ENCODE measurements at places on chromosomes 2 and 18.

GRCh38 chr2:30421604-30422443 is 25.2 kb upstream of the LCLAT1 start:
- DNase-seq: no peak

DNA sequence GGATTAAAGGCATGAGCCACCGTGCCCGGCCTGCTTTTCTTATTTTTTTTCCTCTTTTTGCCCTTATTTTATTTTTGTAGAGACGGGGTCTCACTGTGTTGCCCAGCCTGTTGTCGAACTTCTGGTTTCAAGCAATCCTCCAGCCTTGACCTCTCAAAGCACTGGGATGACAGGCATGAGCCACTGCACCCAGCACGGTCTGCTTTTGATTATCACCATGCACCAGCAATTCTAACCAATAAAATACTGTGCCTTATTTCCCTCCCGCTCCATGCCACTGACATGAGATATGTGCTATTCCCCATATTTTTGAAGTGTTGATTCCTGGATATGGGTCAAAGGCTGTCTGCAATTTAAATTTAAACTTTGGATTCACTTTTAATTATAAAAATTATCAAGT is 42.9 kb downstream of the ACYP2 start:
- DNase-seq: no peak

DNA sequence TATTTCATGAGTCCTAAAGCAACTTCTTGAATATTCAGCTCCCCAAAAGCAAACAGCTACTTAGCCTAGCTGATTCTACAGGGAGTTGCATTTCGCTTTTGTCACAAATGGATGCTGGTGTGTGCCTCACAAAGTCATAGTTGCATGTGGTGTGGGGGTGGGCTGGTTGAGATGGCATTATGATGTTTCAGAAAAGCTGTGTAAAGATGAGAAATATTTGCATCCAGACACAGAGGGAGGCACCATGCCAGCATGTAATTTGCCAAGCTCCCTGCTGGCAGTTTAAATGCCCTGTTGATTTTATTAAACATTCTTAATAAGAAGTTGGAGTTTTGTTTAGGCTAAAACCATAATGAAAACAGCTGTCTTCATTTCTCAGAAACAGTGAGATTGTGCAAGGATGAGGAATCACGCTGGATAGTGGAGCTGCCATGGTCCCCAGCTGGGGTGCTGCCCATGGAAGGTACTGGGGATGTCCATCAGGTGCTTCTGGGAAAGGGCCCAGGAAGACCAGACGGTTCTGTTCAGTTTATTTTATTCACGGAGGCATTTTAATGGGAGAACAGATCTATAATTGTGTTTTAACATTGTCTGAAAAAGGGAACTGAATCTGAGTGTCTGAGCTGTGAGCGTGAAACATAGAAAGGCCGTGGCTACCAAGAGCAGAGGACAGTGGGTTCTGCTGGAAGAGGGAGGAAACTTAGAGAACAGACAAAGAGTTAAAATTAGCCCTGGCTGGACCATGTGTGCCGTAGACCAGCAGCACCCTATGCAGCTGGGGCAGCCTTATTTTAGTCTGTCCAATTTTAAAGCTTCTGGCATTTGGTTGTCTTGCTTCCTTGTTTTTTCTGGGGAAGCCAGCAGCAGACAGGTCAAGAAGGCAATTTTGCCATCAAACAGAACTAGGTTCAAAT is 177.1 kb downstream of the FAM210A start:
- DNase-seq: no peak

GRCh38 chr18:10403708-10404107 is 50.7 kb upstream of the APCDD1 start:
- no peak for DNase-seq

DNA sequence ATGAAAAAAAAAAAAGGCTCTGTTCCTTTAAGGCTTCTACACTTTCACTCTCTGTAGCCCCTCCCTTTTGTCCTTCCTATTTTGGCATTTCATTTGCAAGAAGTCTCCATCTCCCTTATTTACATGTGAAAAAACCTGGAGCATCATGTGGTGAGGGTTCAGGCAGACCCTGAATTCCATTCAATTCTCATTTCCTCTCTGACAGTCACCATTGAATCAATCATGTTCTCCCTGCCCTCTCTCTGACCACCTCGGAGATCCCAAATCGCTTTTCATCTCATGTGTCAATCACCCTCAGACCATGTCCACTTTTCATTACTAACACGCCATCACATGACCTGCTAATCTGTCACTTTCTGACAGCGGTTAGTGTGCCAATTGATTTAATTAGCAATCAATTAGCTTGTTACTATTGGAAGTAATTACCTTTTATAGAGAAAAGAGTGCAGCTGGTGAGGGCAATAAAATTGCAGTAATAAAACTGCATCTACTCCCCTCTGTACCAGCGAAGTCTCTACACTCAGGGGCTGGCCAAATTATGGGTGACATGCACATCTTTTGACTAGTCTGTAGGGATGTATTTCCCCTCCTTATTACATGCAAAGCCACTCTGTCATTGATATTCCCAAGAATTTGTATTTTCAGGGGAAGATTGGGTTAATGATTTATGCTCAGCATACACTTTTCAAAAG is 317.4 kb downstream of the EN1 start:
- DNase-seq: no peak

- no peak for DNase-seq
Measured at GRCh38 chr2:182345384-182345783, 81.5 kb downstream of the PDE1A start.

DNA sequence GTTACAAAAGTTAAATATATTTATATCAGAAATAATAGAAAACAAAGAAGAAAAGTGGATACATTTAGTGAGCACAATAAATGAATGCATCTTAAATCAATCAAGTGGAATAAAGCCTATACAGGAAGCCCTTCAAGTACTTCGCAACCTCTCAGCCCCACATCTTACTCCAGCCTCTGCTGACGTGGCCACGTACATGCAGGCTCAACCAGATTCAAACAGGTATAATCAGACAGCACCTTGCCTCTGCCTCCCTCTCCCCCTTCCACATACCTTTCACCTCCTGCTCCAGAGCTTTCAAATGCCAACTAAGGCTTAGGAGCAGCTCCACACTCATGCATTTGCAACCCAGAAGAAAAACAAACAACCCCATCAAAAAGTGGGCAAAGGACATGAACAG is 32.9 kb downstream of the CACNB4 start:
- DNase-seq: no peak

- no peak for DNase-seq
Measured at GRCh38 chr2:8643250-8643995, 38.4 kb upstream of the ID2 start.

- peak; percentile 74 for DNase-seq
Measured at GRCh38 chr2:237085248-237086221, at the start of gene COPS8. TSS of gene COPS8 (plus strand) at chr2:237085889. CDS start at chr2:237085965, 76 bp downstream.

DNA sequence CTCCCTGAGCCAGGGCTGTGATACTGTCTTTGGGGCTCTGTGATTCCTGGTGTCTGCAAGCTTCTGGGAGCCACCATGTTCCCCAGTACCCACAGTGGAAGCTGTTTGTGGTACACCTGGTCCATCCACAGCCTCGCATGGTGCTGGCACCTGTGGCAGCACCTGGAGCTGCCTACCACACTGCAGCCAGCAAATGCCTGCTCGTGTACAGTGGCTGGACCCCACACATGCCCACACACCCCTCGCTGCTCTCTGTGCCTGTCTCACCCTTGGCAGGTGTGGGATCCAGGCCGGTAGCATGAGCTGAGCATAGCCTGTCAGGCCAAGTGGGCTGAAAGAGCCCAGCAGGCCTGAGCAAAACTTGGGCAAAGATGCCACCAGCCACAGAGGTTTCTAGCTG is 41.8 kb upstream of the CSRNP3 start:
- no peak for DNase-seq

- DNase-seq: no peak
Measured at GRCh38 chr2:15243762-15244161, 317.4 kb downstream of the NBAS start.

DNA sequence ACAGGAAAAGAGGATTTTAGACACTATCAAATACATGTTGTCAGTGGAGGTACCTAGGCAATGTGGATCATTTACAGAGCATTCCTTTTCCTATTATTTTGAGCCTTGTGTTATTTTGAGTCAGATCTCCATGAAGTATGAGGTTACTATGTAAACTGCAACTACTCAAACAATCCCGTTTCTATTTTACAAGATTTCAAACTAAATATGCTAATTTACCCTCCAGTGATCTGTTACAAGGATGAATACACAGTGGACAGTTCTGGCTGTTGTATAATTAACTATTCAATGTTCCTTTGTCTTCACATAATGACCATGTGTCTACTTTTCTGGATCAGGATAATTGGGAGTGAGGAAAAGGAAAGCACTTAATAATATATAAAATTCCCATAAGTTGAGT is 4.6 kb downstream of the HOXD1 start:
- DNase-seq: no peak

DNA sequence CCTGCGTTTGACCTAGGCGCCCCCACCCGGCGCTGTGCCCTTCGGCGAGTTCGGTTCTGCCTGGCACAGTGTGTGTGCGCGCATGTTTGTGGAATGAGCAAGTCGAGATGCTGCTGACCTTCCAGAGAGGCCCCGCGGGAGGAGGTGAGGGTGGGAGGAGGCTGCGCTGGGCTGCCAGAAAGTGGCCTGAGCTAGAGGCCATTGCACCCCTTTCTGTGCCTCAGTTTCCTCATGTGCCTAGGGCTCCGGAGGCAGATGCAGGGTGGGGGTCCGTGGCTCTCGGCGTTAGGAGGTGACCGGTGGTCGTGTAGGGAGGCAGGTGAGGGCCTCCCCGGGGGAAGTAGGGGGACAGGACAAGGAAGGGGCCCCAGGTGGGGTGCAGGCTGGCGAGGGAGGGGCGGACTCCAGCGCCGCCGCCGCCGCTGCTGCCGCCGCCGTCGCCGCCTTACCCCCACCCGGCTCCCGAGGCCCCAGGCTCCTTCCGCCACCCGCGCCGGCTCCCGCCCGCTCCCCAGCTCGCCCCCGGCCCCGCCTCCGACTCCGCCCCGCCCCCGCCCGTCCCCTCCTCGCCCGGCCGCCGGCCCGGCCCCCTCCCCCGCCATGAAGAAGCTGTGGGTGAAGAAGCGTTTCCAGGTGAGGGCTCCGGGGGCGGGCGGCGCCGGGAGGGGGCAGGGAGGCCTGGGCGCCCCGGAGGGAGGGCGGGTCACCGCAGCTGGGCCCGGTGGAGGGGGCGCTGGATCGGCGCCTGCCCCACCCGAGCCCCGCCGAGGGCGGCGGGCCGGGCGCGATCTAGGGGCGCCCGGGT is 7.0 kb downstream of the SPEG start:
- no peak for DNase-seq

DNA sequence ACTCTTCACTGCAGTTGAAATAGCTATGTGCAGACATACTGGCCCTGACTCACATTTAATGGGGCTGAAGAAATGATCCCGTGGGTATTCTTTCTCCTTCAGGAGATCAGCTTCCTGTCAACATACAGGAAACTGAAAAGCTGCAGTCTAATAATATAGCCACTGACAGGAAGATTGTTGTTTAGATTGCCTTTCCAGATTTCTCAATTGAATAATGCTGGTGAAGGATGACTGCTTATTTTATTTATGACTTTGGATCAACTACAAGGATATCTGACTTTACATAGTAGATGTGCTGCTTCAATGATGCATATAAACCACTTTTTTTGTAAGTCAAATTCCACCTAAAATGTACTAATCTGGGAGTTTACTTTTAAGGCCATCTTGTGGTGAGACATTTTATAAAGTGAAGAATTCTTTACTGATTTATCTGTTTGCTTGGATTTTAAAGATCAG is 93.4 kb upstream of the MAP4K3 start:
- DNase-seq: no peak

GRCh38 chr2:103445347-103445746 is 683.5 kb downstream of the TMEM182 start:
- DNase-seq: peak; percentile 44

DNA sequence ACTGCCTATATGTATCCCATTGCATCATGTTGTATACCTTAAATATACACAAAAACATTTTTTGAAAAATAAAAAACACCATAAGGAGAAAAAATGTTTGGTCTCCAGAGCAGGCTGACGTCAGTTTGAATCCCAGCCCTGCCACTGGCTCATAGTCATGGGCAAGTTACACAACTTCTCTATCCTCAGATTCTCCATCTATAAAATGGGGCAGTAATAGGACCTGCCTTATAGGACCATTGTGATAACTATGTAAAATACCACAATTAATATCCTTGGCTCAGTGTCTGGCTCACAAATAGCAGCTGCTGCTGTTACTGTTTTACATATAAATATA is 135.6 kb downstream of the SMAD7 start:
- no peak for DNase-seq

DNA sequence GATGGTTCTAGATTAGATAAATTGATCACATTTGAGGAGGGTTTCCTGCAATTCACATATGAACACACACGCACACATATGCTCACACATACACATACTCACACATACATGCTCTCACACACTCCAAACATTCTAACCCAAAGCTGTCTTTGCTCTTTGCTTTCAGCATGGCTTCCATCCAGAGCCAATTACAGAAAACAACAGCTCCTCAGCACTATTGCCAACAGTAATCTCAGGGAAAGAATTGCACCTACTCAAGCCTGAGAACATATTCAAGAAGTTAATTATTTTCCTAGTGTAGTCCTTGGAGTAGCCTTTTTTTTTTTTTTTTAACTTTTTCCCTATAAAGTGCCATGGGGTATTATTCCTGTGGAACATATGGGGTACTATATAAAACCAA is 246.9 kb upstream of the PARD3B start:
- DNase-seq: no peak

DNA sequence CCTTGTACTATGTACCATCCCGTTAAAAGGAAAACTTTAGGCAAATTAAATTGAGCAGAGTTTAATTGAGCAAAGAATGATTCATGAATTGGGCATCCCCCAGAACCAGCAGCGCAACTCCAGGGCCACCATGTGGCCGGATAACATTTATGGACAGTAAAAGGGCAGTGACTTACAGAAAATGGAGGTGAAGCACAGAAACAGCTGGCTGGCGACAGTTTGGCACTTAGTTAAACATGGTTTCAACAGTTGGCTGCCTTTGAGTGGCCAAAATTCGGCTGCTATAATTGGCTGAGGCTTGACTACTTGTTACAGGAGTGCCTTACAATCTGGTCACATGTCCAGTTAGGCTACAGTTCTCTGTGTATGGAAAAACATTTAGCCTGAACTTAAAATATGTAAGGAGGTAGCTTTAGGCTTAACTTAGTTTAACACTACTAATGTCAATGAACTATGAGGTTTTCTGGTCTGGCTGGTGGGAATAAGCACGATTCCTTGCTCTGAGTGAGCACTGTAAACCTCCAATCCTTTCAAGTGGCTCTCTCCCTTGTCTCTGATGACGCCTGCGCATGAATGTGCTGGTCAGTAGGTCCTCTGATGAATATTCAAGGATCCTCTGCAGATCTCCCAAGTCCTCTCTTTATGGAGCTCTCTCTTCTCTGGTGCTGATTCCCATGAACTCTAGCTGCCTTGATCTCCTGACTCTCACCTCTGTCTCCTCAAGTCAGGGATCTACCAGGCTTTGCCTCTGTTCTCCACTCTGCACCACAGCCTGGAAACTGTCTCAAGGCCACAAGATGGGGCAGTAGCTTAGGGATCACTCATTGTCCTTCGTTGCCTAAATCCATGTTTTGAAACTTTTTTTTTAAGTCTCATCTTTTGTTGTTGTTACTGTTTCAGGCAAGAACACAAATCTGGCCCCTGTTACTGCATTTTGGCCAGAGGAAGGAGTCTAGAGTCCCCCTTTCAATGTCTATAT is 24.4 kb upstream of the RAB31 start:
- DNase-seq: peak; percentile 53

- no peak for DNase-seq
Measured at GRCh38 chr2:70772486-70773155, 4.6 kb upstream of the ADD2 start.

- peak; percentile 90 for DNase-seq
Measured at GRCh38 chr2:42045848-42046748, 1.7 kb upstream of the PKDCC start.
